ENCODE measurements at places on chromosomes 2 and 18.

DNA sequence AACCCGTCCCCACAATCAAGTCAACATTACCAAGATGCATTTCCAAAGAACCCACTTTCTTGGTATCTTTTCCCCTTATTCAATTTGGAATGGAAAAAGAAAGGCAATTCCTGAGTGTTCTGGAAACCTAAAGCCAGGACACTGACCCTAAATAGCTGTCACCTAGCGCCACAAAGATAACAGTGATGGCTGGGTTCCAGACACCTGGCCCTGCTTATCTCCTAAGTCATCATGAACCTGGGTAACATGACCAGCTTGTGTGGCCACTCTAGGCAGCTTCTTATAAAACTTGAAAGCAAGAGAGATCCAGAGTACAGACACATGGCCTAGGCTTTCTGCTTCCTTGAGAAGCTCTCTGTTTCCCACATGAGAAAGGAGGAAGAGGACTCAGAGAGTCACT lies 95.4 kb downstream of the BOD1L2 start:
- DNase-seq = no peak

DNA sequence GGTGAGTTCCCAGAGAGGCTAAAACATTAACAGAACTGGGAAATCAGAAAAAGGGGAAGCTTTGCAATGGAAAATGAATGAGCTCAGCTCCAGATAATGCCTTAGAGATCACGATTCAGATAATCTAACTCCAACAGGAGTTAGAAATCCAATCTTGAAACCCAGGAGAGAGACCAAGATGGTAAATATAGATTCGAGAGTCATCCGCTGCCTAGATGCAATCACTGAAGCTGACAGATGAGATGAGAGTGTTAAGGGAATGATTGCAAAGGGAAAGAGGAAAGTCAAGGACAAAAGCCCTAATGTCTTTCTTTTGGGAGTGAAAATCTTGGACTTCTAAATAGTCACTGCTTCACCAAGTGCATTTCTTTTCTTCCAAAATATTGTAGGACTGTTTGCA lies 722.0 kb downstream of the EPHA4 start:
- DNase-seq = no peak

GRCh38 chr18:56639104-56639381 lies 651 bp upstream of the TXNL1 start:
- DNase-seq = no peak

DNA sequence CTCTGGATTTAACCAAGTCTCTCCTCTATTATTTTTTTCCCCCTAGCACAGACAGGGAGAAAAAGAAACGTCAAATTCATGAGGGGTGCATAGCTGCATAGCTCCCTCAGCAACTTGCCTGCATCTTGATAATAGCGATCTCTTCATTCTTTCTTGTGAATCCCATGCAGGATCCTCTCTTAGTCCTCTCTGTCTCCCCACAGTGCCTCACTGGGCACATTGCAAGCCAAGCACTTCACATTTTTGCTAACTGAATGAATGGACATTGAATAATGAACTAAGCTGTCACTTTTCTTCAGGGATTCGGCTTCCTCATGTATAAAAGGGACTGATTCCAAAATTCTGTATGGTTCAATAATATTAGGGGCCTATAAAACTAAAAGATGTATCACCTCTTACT lies 2.9 kb upstream of the EPB41L3 start:
- DNase-seq = peak; percentile 33

DNA sequence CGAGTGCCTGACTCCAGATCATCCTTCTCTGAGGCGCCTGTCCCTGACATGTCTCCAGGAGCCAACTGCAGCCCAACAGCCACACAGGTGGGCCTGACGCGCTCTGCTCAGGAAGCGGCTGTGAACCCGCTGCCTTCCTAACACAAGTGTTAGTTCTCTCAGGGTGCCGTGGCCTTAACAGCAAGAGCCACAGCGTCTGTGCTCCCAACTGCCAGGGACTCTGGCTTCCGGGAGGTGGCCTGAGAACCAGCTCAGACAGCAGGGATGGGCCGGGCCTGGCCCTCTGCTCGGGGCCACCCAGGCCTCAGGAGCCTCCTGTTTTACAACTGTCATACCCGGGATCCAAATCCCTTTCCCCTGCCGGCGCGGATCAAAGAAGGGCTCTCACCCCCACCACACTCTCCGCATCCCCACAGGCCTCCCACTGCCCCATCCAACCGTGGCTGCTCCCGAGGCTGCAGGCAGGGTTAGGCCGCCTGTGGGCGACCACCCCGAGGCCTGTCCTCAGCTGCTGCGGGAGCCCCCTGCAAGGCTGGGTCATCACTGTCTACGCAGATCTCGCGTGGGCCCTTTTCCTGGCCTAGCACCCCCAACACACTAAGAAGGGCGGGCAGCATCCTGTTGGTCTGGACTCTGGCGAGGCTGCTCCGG lies 114.2 kb upstream of the ZNF236 start:
- no peak for DNase-seq

- DNase-seq = no peak
Measured at GRCh38 chr18:60872434-60872833, 460.8 kb upstream of the CDH20 start.

- DNase-seq = no peak
Measured at GRCh38 chr2:191946471-191947182, 99.7 kb upstream of the CAVIN2 start.

- no peak for DNase-seq
Measured at GRCh38 chr18:54086046-54086802, 138.2 kb downstream of the MBD2 start.

DNA sequence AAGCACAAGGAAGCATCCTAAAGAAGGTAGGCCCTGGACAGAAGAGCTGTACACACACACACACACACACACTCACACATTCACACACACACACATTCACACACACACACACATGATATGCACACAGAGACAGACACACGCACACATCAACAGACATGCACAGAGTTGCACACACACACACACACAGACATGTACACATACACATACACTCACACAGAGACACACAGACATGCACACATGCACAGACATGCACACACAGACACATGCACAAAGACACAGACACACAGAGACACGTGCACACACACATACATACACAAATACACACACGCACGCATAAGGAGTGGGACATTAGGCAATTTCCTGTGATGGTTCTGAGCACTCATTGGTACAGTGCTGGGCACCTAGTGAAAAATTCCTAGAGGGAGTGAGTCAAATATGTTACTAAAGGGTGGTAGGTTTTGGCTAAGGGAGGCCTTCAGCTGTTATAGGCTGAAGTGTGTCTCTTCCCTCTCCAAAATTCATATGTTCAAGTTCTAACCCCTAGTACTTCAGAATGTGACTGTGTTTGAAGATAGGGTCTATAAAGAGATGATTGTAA lies 26.4 kb downstream of the THNSL2 start:
- no peak for DNase-seq

- no peak for DNase-seq
Measured at GRCh38 chr2:219230059-219230540, 494 bp downstream of the ANKZF1 start.

GRCh38 chr2:241413929-241414580 lies 58.0 kb downstream of the FARP2 start:
- DNase-seq = no peak

GRCh38 chr2:123816203-123816602 lies 208.9 kb upstream of the CNTNAP5 start:
- DNase-seq = no peak

- DNase-seq = no peak
Measured at GRCh38 chr2:3377279-3377611, 373 bp downstream of the EIPR1 start.

DNA sequence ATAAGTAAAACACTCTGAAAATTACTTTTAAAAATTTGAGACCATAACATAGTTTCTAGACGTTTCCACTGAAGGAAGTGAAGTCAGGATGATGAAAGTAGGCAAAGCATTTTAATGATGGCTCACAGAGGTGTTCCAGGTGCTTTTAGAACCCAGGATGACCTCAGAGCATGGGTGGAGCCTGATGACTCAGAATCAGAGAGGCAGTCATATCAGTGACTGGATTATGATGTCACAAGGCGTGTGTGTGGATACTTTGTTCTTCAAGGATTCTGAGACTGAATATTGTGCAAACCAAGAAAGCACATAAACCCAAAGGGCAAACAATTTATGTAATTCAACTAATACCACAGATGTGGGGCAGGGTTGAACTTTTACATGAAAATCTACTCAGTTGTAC lies 208.0 kb upstream of the FBXO11 start:
- DNase-seq = no peak

- no peak for DNase-seq
Measured at GRCh38 chr2:3248754-3249475, 128.7 kb downstream of the EIPR1 start.

DNA sequence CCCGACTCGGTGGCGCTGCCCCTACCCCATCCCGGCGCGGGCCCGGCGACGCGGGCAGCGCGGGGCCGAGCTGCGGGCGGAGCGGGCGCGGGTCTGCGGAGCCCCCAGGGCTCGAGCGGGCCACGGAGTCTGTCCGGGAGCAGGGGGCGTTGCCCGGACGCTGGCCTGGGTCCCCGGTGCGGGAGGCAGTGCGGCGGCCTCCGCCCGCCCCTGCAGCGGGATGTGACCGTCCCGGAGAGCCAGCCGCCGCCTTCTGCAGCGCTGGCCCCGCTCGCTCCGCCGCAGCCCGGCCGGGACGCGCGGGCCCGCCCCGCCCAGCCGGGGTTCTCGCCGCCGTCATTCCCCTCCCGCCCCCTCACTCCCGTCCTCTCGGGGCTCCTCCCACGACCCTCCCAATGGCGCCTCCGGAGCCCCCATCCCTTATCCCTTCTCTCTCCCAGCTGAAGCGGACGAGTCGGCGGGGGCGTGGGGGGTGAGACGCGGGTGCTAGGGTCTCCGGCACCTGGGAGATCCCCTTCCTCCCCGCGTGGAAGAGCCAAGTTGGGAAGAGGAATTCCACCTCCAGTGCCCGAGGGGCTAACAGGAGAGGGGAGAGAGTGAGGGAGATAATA lies at the start of gene FNDC4:
Gene FNDC4, minus strand, starts transcription at position 257 of the 611 bp plus-strand sequence. CDS start 521 bp downstream, outside the sequence.
- peak; percentile 34 for DNase-seq

DNA sequence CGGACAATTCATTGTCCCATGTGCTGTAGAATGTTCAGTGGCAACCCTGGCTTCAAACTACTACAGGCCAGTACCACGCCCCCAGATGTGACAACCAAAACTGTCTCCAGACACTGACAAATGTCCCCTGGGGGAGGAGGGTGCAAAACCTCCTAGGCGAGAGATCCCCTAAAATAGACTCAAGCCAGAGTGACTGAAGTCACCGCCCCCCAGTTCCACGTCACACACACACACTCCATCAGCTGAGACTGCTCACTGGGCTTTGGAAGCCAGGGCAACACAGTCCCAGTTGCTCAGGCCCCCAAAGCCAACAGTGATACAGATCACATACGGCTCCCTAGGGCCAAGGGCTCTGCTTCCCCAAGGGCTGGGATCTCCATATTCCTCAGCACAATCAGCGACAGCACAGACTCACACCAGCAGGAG lies 19.1 kb downstream of the HDAC4 start:
- peak; percentile 24 for DNase-seq

GRCh38 chr2:38742797-38743559 lies 8.2 kb downstream of the SRSF7 start:
- no peak for DNase-seq

- no peak for DNase-seq
Measured at GRCh38 chr18:61896118-61896517, 3.3 kb upstream of the RNF152 start.

DNA sequence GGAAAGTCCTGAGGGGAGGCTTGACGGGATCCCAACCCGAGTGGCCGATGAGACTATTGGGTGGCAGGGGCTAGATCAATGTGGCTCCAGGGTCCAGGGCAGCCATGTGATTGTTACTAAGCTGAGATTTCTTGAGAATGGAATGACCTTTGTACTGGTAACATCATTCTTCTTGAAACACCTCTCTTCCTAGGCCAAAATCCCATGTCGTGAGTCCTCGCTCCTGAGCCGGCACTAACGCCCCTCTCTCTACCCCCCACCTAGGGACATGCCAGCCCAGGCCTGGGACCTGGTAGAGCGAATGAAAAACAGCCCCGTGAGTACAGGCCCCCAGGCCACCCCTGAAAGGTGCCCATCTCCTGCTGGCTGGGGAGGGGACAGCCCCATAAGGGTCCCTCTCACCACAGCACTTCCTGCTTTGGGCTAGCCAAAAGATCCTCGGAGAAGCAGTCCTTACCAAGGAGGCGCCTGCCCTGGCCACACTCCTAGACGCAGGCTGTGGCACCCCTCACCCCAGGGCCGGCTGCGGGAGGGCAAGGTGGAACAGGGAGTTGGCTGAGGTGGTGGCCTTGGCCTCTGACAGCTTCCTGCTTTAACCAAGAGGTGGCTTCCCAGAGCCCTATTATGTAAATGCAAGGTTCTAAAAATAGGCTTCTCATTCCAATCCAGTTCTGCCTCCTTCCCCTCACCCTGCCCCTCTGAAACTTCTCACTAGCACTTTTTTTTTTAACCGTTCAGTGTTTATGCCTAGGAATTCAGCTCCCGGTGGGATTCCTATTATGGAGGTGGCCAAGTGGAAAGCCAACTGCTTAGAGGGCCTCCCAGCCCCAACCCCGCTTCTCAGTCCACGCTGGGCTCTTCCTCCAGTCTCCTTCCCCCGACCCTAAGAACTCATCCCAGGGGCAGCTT lies 126.6 kb upstream of the PPP1CB start:
- DNase-seq = no peak

- peak; percentile 17 for DNase-seq
Measured at GRCh38 chr18:11689669-11690565, 853 bp downstream of the GNAL start.

DNA sequence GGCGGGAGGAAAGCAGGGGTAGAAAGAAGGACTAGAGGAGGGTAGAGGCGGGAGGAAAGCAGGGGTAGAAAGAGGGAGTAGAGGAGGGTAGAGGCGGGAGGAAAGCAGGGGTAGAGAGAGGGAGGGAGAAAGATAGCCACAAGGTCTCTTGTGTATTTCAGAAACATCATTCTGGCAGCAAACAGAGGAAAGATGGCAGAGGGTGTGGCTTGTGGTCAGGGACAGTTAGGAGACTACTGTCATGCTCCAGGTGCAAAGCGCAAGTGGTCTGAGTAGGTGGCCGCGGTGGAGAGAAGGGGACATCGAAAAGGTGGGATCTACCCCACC lies 82.4 kb upstream of the TAF1B start:
- no peak for DNase-seq

DNA sequence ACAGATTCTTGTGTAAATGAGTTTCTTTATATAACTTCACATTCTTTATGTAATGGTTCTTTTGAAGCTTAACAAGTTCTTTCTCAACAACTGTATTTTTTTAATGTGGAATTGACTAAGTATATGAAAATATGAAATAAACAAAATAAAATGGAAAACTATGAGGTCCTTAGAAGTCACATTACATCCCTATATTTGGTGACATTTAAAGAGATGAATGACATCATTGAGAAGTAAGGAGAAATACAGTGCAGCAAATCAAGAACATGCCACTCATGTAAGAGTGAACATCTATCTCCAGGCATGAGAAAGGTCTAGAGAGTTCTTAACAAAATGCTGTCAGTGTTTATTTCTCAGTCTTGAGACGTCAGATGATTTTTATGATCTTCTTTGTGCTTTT lies 39.0 kb upstream of the AAK1 start:
- DNase-seq = no peak

- DNase-seq = no peak
Measured at GRCh38 chr18:70956554-70956953, 667.7 kb downstream of the SOCS6 start.

GRCh38 chr2:5464657-5465056 lies 227.5 kb upstream of the SOX11 start:
- DNase-seq = no peak

GRCh38 chr18:47846431-47846830 lies 84.0 kb downstream of the SMAD2 start:
- DNase-seq = no peak

Measured in posterior cingulate gyrus (tissue), 11 donors.